ENCODE measurements at places on chromosomes 16 and 17.
A peak's percentile ranks its signal among the peaks of the same experiment; 100 is the strongest.

DNA sequence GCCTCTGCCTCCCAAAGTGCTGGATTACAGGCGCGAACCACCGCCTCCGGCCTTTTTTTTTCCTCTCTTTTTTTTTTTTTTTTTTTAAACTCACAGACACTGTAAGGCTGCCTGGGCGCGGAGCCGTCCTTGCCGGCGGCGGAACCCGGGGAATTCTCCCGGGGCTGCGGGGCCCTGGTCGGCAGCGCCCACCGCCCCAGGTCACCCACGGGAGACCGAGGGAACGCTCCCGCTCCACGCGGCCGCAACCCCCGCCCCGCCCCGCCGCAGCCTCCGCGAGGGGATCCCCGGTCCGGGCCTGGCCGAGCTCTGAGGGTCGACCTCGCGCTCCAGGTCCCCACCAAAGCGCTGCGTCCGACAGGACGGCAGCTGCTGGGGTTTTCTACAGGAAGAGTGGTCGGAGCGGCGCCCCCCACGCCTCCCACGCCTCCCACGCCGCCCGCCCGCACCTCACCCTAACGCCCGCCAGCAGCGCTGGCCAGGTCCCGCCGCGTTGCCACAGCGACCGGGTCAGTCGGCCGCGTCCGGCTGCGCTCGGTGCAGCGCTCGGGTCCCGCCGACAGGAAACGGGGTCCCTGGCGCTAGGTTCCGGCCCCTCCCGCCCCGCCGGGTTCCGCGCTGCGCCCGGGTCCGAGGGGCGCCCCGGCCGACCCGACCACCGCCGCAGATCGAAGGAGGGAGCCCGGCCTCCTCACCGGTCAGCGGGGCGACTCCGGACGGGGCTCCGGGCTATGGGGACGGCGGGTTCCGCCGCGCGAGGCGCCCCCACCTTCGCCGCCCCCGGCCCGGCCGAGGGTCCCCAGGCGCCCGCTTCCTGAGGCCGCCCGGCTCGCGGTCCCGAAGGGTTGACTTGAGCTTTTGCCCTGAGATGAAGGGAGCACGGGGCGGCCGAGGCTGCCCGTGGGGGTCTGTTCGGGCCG lies at the start of gene CCDC57:
Gene CCDC57, minus strand, starts transcription at position 512 of the 920 bp plus-strand sequence. CDS start 10,898 bp downstream, outside the sequence.
- peak; percentile 87 for DNase-seq

GRCh38 chr17:42608305-42609181 lies 631 bp downstream of the RETREG3 start:
- no peak for DNase-seq

- DNase-seq: no peak
These were observed 22.6 kb upstream of the AXIN2 start for GRCh38 chr17:65583921-65584603.

- DNase-seq: no peak
These were observed 8.0 kb downstream of the CHST5 start for GRCh38 chr16:75527825-75528299.

- no peak for DNase-seq
These were observed 56.3 kb downstream of the IL21R start for GRCh38 chr16:27458258-27458657.

GRCh38 chr17:17499402-17500145 lies 3.4 kb upstream of the RASD1 start:
- no peak for DNase-seq

GRCh38 chr17:72998343-72998742 lies 94.1 kb downstream of the SLC39A11 start:
- no peak for DNase-seq

DNA sequence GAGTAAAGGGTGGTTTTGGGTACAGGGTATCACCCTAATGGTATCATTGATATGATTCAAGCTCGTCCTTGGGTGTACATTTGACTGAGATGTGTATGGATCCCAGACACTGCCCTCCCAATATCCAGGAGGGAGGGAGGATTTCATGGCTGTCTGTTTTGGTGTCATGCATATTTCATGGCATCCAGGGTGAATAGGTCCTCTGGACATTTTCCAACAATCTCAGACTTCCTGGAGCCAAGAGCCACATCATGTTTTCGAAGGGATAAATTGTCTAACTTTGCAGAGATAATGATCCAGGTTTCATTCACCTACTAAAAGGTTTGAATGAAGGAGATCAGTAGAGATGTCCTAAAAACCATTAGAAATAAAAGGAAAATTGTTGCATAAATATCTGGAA lies 431.9 kb downstream of the SHISA9 start:
- DNase-seq: no peak

Data from NCI-H1930 (cell line).